ENCODE measurements at places on chromosomes 16 and 17. TPM values are rescaled to one million over a fixed set of nuclear protein-coding genes. Genes with fewer than 3 reads are reported as not detected.

SNAI3 gene
- total RNA-seq = not detected

TPSD1 gene
- not detected for total RNA-seq

DNA sequence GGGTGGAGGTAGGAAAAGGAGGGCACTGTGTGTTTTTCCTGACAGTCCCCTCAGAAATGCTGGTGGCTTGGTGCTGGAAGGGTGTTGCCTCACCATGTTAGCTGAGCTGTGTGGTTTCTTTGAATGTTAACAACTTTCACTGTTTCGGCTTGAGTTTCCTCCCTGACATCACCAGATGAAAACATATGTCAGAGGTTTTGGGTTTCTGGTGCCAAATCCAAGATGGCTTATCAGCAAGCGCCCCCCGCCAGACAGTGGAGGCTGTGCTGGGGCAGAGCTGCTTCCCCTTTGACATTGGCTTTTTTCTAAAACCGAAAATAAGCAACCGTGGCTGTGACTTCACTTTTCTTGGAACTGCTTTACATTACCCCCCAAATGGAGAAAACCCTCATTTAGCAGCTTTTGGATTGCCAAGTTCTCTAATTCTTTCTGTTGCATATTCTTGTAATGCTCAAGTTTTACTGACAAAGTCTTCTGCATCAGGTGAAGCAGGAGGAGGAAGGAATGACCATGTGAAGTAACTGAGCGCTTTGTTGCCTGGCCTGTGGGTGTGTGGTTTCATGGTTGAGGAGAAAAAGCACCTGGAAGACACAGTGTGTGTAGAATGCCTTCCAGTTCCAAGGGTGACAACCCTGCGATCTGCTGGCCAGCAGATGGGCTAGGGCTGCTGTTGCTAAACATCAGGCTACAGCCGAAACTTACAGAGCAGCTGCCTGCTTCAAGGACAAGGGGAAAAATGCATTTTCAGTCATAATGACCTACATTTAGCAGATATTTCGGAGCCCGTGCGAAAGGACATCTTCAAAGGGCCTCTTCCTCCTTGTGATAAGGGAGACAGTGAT is 9.7 kb downstream of the RMI2 start:
- no peak for DNase-seq

DNA sequence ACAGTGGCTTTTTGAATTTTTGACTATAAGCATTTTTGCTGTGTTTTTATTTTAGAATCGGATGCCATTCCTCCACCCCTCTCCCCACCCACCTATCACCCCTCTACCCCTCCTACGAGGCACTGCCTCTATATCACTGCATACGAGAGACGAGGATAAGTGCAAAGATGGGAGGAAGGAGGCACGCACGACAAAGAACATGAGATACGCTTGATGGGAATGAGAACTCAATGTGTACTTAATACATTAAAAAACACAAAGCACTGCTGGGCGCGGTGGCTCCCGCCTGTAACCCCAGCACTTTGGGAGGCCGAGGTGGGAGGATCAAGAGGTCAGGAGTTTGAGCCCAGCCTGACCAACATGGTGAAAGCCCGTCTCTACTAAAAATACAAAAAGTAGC is 8.8 kb upstream of the USP43 start:
- no peak for DNase-seq

- no peak for DNase-seq
These were observed 3.1 kb downstream of the CSNK2A2 start for GRCh38 chr16:58194790-58195189.

- no peak for DNase-seq
These were observed 8.6 kb upstream of the TEX19 start for GRCh38 chr17:82350182-82351030.

- DNase-seq = no peak
These were observed 17.3 kb downstream of the COTL1 start for GRCh38 chr16:84600343-84601229.

DNA sequence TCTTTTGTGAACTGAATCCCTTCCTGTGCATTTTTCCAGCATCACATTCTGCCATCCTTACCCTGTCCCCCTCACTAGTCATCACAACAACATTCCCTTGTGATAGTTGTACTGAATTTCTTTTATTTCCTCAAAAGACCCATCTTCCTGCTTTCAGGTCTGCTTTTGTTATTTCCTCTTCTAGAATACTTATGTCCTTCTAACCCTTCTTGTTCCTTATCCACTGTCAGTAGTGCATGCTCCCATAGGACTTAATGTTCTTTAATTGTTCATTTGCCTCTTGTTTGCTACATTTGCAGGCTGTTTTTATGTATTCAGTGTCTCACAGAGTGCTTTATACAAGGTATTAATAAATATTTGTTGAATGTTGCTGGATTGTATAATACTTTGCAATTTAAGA is 73.0 kb downstream of the BCAS3 start:
- DNase-seq = no peak

All from NCI-H460 (cell line).